ENCODE measurements at places on chromosomes 5 and 9.

DNA sequence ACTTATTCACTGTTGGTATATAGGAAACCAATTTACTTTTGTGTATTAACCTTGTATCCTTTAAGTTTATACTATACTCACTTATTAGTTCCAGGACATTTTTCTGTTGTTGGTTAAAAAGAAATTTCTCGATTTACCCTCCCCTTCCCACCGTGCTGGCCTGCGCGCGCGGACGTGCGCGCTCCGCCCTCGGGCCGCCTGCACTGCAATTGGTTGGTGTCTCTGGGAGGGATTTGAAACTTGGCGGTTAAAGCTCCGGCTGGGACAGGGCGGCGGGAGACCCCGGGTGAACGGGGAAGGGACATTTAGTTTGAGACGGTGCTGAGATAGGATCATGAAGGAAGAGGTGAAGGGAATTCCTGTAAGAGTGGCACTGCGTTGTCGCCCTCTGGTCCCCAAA lies at the start of gene KIF4B:
KIF4B (plus strand) TSS at position 230 of the 400 bp plus-strand sequence; CDS start at position 335, 105 bp downstream.
- DNase-seq: no peak

DNA sequence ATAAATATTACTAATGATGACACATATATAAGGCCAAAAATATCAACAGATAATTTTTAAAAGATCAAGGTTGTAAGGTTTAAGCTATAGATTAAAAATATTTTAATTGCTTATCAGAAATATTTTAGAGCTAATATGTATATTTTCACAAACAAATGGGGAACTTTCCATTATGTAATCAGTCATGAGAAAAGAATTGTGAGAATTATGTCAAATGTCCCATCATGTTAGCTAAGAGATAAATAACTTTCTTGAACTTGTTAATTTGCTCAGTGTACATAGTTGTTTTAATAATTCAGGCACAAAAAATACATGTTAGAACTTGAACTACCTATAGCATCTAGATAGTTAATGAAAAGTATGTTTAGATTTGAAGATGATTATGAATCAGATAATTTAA lies 67.7 kb downstream of the SYK start:
- no peak for DNase-seq

GRCh38 chr5:138647261-138647788 lies 72.1 kb upstream of the HSPA9 start:
- DNase-seq: no peak

DNA sequence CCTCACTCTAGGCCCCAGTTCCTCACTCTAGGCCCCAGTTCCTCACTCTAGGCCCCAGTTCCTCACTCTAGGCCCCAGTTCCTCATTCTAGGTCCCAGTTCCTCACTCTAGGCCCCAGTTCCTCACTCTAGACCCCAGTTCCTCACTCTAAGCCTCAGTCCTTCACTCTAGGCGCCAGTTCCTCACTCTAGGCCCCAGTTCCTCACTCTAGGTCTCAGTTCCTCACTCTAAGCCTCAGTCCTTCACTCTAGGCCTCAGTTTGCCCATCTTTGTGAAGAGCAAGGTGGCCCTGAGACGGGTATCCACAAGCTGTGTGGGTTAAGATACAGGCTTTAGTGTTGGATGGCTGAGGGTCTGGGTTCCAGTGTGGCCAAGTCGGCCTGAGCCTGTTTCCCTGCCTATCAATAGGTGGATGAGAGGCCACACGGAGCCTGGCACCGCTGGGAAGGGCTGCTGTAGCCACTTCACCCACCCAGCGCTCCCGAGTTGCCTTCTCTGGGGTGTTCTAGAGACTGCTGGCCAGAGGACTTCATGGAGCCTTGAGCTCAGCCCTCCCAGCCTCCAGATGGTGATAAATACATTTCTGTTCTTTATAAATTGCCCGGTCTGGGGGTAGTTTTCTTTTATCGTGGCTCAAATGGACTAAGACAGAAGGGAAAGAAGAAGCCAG lies 150.2 kb downstream of the RXRA start:
- no peak for DNase-seq

DNA sequence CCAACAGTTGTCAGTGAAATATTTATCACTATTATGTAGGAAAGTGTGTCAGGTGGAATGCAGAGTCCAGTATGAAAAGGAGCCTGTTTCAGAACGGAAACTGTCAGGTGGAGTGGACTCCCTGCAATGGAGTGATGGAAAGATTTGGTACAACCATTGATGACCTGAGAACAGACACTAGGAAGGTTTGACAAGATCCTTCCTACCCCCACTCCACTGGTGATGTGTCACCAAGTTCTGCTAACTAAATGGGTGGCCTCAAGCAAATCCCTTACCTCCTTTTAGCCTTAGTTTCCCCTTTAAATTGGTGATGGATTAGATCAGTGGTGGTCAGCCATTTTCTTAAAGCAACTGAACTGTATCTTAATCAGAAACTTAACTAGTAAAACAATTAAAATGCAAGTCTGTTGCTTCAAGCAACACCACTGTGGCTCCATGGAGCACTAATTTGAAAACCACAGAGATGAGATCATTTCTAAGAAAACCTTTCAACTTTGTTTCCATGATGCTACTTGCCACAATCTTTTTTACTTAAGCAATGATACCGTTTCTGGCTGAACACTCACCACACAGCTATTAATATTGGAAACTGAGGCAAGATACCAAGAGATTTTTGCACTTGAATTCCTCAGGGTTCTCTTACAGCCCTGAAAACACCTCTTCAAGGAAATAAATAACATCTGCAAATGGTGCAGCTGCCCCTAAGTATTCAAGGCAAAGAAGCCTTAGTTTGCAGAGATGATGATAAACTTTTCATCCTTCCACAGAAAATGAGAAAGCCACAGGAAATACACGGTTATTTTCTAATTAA lies 140.6 kb downstream of the ERCC6L2 start:
- DNase-seq: no peak

GRCh38 chr9:16864649-16865434 lies 5.6 kb downstream of the BNC2 start:
- no peak for DNase-seq

DNA sequence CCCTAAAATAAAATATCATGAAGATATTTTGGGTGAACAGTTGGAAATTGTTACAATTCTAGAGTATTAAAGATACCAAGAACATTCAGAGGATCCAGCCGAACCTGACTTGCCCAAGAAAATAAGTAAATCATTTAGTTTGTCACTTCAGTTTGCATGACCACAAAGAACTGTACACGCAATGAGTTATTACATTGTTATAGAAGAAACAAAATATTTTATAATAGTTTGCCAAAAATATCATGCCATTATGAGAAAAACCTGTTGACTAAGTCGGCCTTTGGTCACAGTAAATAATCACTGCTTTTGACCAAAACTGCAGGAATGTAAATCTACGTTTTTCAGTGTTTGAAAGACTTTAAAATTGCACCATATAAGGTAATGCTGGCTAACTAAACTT lies 27.9 kb downstream of the TRIO start:
- no peak for DNase-seq

DNA sequence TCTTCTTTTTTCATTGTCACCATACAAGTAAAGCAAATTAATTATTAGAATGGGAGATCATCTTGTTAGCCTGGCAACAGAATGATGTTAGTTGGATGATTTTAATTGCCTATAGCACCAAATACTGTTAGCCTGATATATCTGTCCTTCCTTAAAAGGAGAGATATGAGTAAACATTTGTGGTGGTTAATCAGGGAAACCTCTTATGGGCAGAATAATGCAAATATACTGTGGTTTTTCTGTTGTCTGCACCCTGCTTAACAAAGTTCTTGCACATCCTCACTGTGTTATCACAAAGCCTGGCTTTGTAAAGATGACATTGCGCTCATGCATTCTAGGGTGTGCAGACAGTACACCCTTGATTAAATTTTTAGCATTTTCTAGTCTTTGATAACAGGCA lies 254.9 kb upstream of the SMC2 start:
- no peak for DNase-seq

- no peak for DNase-seq
Observed at GRCh38 chr9:95504053-95504963, 12.5 kb downstream of the PTCH1 start.

DNA sequence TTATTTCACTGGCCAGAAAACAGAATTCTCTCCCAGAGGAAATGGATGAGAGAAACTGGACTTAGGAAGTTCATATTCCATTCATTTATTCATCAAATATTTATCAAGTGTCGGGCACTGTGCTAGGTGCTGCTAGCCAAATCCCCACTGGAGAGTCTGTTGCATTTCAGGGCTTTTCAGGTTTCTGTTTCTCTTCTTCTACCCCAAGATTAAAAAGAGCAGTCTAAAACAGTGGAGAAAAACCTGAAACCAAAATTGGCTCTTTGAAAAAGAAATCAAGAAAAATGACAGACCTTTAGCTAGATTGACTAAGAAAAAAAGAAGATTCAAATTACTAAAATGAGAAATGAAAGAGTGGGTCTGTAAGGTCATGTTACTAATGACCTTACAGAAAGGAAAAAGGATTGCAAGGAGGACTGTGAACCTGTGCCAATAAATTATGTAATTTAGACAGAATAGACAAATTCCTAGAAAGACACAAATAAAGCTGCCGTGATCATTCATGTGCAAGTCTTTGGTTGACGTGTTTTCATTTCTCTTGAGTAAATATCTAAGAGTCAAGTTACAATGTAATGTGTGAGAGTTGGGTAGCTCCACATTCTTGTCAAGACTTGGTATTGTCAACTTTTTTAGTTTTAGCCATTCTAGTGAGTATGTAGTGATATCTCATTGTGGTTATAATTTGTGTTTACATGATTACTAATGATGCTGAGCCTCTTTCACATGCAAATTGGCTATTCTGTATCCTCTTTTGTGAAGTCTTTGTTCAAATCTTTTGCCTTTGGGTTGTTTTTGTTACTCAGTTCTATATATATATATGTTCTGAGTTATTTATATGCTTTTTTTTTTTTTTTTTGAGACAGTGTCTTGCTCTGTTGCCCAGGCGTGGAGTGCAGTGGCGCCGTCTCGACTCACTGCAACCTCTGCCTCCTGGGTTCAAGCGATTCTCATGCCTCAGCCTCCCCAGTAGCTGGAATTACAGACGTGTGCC lies 23.7 kb downstream of the SNX30 start:
- no peak for DNase-seq

GRCh38 chr9:100427366-100428263 lies 672 bp downstream of the MSANTD3 start:
- no peak for DNase-seq

DNA sequence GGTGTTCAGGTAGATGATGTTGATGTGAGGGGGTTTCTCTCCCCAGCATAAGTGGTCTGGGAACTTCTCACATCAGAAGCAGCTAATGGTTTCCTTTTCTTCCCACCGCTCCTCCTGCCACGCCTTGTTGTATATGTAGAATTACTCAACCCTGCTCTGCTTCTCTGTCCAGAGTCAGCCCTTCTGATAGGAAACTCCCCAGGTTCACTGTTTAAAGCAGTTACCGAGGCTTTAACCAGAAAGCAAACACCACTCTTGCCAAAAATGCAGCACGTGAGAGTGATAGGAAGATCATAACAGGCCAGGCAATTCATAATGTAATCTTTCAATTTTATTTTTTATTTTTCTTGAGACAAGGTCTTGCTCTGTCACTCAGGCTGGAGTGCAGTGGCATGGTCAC lies 10.5 kb upstream of the TMEM252 start:
- no peak for DNase-seq

DNA sequence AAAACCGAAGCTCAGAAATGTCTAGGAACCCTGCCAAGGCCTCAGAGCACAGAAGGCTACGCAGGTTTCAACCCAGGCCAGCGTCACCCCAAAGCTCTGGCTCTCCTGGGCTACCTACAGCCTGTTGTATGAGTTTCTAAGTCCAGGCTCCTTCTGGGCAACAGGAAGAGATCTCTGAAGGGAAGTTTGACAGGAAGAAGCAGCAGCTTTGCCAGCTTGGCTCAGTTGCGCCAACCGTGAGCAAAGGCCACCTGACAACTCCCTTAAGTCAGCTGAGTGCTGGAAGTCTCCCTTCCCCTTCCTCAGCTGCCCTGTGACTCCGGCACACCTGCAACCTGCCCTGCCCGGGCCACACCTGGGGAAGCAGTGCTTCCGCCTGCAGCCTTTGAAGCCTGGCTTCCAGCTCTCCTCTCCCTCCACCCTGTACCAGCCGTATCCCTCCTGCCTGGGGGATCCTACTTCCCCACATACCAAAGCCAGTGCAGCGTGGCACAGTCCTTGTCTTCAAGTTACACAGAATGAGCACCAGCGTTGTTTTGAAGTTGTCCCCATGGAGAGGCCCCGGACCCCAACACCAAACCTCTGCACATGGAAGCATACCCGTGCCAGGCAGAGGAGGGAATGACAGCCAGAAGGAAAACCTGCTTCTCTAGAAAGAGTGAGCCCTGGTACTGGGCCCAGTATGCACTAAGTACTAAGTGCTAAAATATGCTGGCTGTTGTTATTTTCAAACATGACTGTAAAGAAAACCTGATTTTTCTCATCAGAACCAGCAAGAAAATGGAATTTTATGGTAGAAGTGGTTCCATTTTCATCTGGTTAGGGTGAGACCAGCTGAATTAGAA lies 36.5 kb downstream of the SHB start:
- no peak for DNase-seq

GRCh38 chr5:68540798-68541590 lies 325.4 kb downstream of the PIK3R1 start:
- DNase-seq: no peak

GRCh38 chr9:135190789-135191577 lies 103.5 kb downstream of the OLFM1 start:
- DNase-seq: no peak

DNA sequence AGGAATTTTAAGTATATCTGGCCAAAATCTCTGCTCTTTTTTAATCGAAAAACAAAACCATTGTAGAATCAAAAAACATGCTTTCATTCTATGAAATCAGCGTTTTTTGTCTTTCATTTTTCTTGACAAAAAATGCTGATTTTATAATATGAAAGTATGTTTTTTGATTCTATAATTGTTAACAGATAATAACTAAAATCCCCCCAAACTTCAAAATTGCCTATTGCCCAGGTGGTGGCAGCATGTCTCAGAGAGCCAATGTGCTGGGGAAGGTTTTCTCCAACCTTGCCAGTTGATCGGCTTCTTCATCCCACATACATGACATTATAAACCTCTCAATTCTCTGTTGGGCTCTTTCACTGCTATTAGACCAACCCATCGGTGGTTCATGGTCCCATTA lies 5.1 kb upstream of the SMIM15 start:
- DNase-seq: peak; percentile 2

DNA sequence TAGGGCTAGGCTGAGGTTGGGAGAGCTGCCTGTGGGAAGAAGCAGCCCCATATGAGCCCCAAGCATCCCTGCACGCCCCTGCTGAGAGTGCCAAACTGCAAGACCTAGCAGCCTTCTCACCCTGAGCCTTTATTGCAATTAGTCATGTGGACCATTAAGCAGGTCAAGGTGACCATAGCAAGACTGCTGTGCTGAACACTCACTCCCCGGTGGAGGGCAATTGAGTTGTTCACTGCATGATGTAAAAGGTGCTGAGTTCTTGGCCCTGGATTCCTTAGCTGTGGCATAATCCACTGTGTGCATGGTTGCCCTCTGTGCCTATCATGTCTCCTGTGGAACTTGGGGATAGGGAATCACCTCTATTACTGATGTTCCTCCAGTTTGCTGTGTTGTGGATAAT lies 131.1 kb downstream of the FOXD1 start:
- no peak for DNase-seq

DNA sequence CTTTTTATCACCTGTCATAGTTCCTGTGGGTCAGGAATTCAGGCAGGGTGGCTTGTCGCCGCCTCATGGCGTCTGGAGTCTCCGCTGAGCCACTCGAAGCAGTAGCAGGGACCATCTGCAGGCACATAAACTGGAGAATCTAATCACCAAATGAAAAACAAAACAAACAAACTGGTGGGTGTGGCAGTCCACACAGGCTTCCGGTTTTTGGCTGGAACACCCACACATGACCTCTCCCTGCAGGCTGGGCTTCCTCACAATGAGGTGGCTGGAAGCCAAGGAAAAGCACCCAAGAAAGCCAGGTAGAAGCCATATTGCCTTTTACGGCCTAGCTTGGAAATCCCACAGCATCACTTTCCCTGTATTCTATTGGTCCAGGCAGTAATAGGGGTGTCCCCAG lies 197.0 kb downstream of the SYK start:
- DNase-seq: no peak

Measured in NK-92 treated with Interleukin-12 subunit alpha and Interleukin-12 subunit beta, amount 100 ng/mL, for 24 hours (cell line).